Mesothelial cell of epicardium (in vitro differentiated cells): ENCODE measurements at places on chromosomes 5 and 9.

DNA sequence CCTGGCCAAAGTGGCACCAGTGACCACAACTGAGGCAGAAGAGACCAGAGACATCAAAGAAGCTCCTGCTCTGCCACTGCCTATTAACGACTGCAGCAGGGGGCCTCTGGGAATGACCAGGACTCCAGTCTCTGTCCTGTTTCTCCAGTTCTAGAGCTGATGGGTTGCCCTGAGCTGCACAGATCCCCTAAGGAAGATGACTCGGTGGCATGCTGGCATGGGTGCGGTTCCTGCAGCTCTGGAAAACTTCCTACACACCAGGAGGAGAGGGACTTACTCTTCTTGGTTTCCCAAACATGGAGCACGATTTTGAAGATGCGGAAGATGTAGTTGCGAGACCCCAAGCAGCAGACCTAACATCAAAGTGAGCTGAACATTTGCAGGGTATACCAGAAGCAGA is 2.7 kb downstream of the SLIT3 start:
- DNase-seq, result no peak

DNA sequence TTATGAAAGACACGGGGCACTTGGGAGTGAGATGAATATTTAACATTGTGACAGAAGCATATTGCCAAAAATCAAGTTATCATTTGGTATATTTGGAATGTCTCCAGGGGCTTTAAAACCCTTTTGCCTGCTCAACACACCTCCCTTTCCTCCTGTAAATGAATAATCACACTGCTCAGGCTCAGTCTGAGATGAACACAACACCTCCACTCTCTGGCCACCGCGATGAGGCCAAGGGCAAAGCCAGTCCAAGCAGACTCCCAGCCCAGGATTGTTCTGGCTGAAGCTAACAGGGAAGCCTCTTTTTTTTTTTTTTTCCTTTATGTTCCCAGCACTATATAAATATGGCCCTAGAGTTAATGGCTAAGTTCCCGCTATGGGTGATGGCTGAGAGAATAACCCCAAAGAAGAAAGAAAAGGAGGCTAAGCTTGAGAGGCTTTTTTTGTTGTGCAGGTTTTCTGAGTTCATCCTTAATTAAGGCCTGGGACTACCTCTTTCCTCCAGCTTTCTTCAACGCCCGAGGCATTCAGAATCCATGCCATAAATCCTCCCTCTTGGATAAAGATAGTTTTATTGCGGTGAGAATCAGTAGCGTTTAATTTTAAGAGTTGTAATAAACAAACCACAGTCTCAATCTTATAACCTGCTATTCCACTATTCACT is 10.5 kb upstream of the ERAP1 start:
- no peak for DNase-seq

DNA sequence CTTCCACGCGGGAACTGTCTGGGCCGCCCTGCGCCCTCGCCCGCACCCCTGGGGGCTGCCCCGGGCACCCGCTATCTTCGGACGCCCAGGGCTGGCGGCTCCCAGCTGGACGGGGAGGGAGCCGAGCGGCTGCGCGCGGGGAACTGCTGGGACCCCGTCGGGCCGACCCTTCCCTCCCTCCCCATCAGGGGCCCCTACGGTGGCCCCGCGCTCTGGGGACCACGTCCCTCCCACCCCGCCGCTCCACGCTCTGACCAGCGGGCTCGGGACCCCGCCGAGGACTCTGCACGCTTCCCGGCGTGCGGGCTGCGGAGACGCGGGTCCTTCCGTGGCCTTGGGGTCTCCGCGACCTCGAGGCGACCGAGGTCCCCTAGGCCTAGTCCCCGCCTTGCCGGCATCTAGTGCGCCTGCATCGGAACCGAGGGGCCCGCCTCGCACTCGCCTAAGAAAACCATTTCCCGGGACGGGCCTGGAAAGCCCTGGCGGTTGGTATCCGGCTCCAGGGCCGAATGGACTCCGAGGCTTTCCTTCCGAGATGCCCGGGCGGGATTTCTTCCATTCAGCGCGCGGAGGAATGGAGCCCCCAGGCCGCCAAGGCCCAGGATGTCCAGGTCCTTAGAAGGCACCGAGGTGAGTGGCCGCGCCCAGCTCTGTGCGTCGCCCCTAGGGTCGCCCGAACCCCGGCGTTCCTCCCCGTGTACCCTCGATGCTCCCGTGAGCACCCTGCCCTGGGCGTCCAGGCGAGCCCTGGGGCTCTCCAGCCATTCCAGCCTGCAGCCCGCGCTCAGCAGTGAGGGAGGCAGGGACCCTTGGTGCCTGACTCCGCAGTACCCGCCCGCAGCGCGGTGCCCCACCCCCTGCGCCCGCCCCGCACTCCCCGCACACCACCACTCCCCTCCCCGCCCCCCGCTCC is 705 bp upstream of the SLC6A3 start:
- DNase-seq, result no peak

DNA sequence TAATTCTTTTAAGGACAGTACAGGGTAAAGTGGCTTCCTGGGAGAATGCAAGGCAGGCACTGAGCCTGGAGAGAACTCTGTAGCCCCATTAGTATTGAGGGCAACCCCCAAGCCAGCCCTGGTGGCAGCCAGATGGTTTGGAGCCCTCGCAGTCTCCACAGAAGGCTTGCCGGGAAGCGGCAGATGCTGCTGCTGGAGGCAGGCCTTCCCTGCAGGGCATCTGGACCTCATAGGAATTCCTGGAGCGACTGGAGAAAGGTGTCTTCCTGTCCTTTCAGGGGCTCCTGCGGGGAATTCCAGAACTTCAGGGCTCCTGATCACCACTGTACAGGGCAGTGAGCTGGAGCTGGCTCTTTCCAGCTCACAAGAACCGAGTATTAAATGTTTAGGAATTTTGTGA is 167.5 kb downstream of the INSYN2B start:
- DNase-seq, result no peak

DNA sequence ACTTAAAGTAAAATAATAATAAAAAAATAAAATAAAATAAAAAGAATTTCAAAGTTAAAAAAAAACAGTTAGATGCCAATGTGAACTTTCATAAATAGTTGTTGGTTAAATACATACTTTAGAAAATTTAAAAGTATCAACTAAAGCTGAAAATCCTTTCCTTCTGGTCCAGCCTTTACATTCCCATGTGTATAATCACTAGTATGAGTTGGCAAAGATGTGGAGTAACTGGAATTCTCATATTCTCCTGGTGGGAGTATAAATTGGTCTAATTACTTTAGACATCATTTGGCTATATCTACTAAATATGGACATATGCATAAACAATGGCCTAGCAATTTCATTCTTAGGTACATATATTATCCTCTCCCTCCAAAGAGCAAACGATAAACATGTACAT is 619.9 kb downstream of the PTPRD start:
- DNase-seq, result no peak

GRCh38 chr9:93143830-93144530 is 9.9 kb upstream of the NINJ1 start:
- no peak for DNase-seq
